ENCODE measurements at places on chromosomes 12 and 14.

- DNase-seq, result no peak
Measured at GRCh38 chr12:83559650-83560049, 872.9 kb downstream of the TMTC2 start.

DNA sequence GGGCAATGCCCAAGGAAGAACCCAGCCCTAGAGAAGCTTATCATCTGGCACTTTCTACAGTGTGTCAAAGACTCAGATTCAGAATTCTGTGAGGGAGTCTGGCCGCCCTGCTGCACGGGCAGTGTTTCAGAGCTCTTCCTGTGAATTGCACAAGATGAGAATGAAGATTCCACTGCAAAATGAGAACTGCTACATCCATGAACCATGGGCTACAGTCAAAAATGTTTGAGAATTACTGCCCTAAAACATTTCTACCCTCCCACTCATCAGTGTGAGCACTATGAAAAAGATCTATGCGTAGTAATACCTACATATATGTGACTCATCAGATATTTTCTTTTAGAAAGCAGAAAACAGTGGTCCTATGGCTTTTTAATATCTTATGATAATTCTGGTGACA is 104.0 kb downstream of the STAB2 start:
- DNase-seq, result no peak

GRCh38 chr12:114700392-114701103 is 16.6 kb upstream of the TBX3 start:
- DNase-seq, result no peak

DNA sequence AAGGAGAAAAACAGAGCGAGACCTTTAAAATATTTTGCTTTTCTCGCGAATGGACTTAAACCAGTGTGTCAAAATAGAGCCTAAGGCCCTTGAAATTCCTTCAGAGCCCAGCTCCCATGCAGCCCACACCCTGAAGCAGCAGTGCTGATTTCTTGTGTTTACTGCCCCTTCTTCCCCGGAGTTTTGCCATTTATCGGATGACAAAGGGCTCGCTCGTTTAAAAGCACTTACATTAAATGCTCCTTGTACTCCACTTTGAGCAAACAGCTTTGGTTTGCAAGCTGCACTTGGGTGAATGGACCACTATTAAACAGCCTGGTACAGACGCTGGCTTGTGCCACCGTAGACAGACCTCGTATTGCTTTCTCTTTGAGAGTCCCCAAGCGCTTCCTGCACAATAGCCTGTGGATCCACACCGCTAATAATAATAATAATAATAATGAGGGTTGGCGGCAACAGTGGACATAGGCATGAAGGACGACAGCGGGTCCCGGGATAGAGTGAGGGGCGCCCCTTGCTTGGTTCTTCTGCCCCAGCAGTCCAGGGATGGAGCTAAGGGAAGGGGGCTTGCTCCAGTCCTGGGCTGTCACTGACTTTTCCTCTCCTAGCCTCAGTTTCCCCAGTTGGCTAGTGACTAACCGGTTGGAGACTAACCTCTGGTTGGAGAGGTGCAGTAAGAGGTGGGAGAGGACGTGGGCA is 6.6 kb downstream of the DLK1 start:
- DNase-seq, result no peak

GRCh38 chr14:61839507-61839906 is 77.3 kb downstream of the SNAPC1 start:
- no peak for DNase-seq

GRCh38 chr12:124564971-124565491 is 2.4 kb downstream of the NCOR2 start:
- no peak for DNase-seq

DNA sequence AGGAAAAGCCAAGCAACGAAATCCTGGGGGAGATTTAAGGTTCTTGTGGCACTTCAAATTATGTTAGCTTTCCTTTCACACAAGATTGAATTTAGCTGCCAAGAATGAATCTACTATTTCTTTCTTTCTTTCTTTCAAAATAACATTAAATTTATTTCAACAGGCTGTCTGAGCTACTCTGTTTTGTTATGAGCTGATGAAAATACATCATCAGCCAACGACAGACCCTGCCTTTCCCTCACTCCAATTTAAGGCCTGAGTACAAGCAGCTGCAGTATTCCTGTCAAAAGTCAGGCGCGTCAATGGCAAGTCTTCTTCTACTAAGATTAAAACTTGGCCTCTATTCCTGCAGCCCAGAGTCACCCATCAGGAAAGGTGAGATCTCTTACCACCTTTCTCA is 347.7 kb upstream of the FLRT2 start:
- DNase-seq, result no peak

DNA sequence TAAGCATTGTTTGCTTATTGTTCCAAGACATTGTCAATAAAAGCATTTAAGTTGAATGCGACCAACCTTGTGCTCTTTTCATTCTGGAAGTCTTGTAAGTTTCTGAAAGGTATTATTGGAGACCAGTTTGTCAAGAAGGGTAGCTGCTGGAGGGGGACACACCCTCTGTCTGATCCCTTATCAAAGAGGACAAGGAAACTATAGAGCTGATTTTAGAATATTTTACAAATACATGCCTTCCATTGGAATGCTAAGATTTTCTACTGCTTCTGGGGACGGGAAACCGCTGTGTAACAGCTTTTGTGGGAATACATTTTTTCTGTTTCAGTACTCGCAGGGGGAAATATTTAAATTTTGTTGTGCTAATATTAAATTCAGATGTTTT is 3.5 kb downstream of the FOS start:
- no peak for DNase-seq

GRCh38 chr12:6274231-6275221 is 36.0 kb upstream of the PLEKHG6 start:
- no peak for DNase-seq

- DNase-seq, result no peak
Measured at GRCh38 chr14:55052269-55052930, 953 bp downstream of the MAPK1IP1L start.

GRCh38 chr12:20474016-20474415 is 105.7 kb downstream of the PDE3A start:
- DNase-seq, result no peak

GRCh38 chr12:7162691-7163114 is 26.8 kb upstream of the PEX5 start:
- DNase-seq, result no peak

DNA sequence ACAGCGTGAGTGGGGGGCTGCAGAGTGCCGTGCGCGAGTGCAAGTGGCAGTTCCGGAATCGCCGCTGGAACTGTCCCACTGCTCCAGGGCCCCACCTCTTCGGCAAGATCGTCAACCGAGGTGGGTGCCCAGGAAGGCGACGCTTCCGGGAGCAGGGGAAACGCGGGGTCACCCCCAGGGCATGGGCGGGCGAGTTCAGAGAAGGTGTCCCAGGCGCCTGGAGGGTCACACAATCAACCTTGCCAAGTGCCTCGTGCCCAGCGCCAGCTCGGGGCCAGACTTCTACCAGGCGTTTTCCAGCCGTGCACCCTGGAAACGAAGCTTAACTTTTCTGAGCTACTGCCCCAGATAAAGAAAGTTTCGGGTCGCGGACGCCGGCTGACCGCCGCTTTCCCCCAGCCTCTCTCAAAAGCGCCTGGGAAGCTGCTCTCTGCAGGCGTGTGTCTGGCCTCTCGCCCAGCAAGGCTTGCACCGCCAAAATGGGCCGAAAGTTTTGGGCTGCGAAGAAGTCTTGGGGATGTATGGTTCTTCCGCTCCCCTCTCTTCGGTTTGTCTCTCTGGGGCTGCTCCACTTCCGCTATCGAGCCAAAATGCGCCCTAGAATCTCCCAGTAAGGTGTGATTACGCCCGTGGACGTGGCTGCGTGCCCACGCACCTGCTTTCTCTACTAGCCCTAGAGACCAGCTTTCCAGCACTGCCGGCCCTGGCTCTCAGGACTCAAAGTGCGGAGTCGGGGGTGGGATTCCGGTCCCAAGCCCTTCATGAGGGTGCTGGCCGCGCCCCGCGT is 1.7 kb downstream of the WNT1 start:
- no peak for DNase-seq

GRCh38 chr12:112347581-112347982 is 34.6 kb downstream of the HECTD4 start:
- DNase-seq, result no peak

DNA sequence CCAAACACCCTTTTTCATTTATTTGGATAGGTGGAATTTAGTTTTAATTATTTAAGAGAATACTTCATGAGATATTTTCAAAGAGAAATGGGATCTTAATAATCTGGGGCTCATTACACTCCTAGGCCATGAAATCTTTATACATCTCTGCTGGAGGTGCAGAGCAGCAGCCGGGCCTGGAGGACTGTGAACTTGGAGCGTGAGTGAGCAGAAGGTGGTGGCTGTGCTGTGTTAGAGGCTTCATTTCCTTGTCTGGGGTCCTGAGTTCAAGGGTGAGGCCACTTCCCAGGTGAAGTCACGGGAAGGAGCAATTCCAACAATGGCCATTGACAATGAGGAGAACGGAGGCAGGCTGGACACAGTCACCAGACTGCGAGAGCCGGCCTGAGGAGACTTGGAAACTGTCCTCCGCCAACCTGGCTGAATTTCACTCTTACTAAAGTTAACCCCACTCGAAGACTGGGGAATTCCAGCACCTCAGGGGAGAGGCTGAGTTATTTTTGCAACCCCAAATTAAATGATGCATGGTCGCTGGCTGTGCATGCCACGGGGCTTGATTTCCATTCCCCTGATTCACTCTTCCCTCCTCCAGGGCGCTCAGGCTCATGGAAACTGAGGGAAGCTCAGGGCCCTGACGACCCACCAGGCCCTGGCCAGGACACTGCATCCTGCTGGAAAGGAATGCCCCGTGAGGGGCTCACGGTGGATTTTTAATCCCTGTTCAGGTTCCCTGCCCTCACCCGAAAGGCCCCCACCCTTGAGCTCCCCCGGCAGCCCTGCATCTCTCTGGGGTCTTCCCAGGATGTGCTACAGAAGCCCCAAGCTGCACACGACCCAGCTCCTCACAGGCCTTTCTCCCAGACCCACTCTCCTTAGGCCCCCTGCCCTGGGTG is 22.6 kb upstream of the TRAF3 start:
- DNase-seq, result no peak

DNA sequence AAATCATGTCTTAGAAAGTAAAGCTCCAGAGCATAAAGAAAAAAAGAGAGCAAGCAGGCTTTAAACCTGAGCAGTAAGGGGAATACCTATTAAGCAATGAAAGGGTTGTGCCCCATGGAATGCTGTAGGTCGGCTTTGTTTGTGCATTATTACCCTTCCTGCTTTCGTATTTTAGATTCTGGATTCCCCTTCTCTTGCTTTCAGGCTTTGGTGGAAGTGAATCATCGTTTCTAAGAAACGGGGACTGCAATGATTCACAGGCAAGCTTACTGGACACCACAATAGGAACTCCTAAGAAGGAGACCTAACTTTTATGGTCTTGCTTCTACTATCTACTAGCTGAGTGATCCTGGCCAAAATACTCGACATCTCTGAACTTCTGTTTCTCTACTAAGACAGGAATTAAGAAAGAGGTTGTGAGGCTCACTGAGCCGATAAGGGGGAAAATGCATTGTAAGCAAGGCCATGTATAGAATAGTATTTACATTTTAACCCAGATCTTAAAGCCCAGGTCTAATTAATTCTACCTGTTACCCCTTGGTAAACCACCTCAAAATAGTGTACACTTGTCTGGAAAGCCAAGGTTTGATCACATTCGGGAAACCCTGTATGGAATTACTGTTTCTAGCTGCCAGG is 1.2 kb upstream of the BMAL2 start:
- DNase-seq, result no peak

DNA sequence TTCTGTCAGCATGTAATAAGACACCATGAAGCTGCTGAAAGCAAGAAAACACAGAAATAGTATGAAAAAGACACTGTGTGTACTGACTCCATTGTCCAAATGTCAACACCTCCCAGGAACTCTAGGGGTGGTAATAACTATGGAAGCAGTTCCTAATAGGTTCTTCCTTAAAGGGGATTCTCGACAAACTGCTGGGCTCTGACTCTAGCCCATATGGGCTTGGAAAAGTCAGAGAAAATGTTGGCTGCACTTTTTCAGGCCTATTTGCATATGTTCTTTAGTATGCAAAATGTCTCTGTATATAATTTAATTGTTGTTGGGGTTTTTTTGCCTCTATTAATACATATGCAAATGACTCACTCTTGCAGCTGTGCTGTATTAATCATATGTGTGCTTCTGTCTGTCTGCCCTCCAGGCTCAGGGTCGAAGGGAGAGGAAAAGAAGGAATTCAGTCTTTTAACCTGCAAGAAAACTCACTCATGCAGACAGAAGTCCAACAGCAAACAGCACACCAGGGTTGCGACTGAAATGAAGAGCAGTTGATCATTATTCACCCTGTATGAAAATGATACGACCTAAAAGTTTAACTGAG is 317.6 kb downstream of the SOX5 start:
- DNase-seq, result no peak

- no peak for DNase-seq
Measured at GRCh38 chr14:105529319-105529568, 2.9 kb downstream of the TMEM121 start.

- DNase-seq, result no peak
Measured at GRCh38 chr14:65257425-65257824, 155.1 kb upstream of the FUT8 start.

- DNase-seq, result no peak
Measured at GRCh38 chr14:91228112-91229004, 16.1 kb downstream of the GPR68 start.

DNA sequence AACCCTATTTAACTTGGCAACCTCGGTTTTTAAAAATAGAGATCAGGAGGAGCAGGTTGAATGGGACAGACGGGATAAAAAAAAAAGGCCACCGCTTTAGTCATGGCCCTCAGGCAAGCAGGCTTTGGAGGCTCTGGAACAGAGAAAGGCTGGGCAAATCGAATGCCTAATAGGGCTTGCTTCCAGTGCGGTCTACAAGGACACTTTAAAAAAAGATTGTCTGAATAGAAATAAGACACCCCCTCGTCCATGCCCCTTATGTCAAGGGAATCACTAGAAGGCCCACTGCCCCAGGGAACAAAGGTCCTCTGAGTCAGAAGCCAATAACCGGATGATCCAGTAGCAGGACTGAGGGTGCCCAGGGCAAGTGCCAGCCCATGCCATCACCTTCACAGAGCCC is 265.8 kb downstream of the CPNE8 start:
- no peak for DNase-seq

DNA sequence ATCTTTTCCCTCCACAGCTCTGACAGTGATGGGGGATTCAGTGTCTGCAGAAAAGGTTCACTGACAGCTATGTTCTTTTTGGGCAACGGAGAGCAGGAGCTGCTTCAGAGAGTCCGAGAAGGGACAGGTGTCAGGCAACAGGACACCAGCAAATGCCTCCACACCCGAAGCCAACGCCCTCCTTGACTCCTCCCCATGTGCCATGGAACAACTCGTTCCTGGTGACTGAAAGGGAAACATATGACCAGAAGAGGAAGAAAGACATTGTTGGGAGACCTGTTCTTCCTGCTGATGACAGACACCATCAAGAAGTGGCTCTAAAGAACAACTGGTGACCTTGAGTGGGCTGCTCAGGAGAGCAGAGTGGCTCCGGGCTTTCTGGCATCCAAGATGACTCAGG is 172.3 kb upstream of the NOS1 start:
- no peak for DNase-seq

DNA sequence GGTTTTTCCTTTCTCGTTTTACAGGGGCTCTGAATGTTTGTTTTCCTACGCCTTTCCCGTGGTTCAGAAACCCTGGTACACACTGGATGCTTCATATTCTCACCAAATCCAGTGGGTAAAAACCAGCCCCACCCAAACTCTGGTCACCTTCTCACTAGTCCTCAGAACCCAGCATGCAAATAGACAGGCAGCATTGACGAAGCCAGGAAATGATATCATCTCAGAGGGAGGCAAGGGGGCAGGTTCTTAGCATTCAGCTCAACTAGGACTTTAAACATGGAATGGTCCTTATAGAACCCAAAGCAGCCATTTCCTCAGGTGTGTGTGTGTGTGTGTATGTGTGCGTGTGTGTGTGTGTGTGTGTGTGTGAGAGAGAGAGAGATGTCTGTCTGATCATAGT is 142.0 kb downstream of the KCNK10 start:
- DNase-seq, result no peak

GRCh38 chr12:124558313-124558712 is 9.1 kb downstream of the NCOR2 start:
- no peak for DNase-seq

Measured in stimulated activated CD8-positive, alpha-beta memory T cell treated with anti-CD3 and anti-CD28 coated beads, Interleukin-4, amount 100 ng/mL, for 1 hour (primary cell).